ENCODE measurements at places on chromosomes 2 and 18.

DNA sequence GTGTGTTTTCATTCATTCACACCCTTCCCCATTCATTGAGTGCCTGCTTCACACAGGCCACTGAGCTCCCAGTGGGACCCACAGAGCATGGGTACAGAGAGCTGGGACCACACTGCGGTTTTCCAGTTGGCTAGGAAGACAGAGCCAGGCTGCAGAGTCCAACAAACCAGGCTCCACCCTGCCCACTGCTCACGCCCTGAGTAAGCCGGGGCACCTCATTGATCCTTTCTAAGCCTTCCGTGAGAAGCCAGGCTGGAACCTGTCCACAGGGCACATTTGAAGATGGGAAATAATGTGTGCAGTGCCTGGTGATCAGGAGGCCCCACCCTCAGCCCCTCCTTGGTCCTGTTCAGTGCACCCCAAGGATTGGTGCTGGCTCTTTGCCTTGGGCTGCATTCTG, 13.5 kb downstream of the KCNIP3 start:
- DNase-seq = no peak

DNA sequence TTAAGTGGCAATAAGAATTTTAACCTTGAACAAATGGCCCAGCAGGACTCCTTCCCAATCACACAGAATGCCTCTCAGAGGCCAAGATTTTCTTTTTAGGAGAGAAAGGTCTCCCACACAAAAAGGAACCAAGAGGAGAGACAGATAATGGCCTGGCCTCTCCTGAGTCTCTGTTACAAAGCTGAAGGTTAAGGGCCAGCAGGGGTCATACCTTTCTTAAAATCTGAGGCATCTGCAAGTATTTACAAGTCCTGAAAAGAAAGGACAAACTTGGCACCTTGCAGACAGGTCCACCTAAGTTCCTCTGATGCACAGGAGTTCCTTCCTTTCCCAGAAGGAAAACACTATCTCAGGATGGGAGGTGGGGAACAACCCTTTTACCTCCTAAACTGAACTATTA, 142.3 kb downstream of the TMEM163 start:
- DNase-seq = no peak

DNA sequence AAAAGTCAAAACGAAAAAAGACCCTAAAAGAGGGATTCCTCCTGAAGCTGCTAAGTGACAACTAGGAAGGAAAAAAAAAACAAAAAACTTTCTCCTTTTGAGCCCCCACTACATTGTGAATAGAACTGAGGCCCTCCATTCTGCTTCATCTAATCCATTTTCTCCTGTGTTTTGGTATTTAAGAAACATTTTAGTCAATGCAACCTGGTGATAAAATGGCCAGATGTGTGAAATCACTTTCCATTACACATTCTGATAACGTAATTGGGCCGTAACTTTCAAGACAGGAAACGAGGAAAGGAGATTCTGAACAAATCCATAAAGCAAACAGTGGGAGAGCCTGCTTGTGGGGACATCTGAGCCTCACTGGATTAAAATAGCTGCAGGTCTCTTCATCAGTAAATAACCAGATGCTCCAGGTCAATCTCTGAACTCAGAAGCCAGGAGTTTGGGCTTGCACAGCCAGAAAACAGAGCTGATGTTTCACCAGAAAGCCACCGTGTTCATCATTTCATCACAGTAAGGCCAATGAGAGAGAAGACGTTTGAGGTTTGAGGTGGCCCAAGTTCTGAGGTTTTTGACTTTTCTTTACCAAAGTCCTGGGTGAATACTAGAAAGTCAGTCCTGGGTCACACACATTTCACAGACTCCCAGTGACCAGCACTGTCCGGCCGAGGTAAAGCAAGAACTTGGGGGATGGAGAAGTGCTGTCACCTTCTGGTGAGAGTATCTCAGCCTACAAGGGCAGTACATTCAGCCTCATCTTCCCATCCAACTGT, 47.8 kb downstream of the TGFA start:
- no peak for DNase-seq

DNA sequence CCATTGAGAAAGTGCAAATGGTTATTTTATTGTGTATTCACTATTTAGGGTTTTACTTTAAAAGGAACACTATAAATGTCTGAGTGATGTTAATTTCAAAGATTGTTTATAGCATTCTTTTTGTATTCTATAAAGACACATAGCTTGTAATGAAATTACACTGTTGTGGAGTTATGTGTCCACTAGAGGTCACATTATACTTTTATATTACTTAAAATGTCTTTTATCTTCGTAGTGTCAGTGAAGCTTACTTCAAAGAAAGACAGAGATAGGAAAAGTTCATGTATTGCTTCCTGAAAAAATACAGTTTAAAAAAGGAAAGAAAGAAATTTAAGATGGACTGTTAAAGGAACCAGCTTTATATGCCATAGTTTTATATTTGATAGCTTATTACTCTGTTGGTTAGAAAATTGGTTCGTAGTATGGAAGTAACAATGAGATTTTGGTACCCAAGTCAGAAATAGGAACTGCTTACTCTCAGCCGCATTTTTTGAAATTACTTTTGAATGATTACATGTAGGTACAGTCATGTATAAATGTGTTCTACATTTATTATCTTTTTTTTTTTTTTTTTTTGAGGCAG, 20.5 kb downstream of the APLF start:
- DNase-seq = no peak

DNA sequence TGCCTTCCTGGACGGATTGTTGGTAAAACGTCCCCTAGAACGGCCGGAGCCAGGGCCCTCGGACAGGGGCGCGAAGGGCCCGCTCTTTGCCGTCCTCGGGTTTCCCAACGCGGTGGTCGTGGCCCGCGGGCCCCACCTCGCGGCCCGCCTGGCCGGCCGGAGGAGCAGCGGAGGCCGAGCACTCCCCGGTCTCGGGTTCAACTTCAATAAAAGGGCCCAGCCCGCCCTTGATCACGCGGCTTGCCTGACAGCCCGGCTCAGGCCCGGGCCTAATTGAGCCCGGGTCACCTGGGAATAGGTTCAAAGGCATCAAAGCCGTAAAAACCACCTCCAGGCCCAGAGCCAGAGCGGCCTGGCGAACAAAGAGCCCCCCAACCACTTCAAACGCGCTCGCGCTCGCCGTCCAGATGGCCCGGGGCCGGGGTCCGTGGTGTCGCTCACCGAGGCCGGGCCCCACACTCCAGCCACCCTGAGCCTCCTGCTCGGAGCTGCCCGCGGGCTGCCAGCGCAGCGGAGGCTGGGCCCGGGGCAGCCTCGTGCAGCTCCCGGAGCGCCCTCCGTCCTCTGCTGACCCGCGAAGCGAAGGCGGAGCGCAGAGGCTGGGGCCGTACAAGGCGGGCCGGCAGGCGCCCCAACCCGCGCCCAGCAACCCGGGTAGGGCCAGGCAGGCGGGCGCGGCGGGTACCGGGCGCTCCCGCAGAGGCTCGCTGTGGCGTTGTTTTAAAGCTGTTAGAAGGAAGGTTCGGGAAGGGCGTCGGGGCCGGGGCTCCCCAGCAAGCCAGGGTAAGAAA, 1.1 kb upstream of the TWIST2 start:
- DNase-seq = no peak

GRCh38 chr2:129934044-129934822, 45.2 kb upstream of the RAB6C start:
- DNase-seq = no peak

DNA sequence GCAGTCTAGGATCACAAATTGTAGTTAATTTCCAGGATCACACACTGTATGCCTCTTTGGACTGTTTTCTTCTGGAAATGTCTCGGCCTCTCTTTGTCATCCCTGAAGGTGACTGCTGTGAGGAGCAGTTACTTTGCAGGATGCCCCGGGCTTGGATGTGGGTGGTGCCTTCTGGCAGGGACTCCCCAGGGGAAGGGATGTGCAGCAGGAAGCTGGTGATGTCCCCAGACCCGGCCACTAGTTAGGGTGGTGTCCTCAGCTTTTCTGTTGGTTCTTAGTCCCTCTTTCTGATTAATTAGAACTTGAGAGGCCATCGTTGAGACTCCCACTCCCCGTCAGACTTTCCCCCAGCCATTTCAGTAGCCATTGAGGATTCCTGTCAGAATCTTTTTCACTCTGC, 286.6 kb upstream of the HDAC4 start:
- no peak for DNase-seq

DNA sequence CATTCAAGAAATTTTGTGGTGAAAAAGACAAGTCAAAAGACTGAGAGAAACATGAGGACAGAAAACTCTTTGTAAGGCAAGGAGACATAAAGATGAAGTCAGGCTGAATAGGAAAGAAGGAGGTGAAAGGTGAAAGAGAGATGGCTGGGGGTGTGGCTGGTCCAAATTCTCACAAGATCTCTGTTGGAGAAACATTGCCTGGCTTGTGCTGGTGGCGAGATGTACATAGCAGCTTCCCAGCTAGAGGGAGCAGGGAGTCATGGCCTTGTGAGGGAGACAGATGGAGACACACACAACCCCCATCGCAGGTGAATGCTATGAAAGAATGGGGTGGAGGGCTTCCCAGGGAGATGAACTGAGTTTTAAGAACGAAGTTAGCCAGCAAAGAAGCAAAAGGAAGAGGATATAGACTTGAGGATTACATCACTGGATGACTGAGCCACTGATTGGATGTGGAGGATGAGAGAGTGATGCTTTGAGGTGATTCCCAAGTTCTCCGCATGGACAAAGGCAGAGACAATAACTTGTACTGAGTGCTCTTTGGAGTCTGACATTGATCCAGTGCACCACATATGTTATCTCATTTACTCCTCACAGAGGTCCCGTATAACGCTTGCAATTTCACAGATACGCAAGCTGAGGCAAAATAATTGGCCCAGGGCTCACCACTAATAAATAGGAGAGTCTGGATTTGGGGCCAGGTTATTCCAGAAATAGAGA, 3.7 kb upstream of the EMX1 start:
- DNase-seq = no peak

DNA sequence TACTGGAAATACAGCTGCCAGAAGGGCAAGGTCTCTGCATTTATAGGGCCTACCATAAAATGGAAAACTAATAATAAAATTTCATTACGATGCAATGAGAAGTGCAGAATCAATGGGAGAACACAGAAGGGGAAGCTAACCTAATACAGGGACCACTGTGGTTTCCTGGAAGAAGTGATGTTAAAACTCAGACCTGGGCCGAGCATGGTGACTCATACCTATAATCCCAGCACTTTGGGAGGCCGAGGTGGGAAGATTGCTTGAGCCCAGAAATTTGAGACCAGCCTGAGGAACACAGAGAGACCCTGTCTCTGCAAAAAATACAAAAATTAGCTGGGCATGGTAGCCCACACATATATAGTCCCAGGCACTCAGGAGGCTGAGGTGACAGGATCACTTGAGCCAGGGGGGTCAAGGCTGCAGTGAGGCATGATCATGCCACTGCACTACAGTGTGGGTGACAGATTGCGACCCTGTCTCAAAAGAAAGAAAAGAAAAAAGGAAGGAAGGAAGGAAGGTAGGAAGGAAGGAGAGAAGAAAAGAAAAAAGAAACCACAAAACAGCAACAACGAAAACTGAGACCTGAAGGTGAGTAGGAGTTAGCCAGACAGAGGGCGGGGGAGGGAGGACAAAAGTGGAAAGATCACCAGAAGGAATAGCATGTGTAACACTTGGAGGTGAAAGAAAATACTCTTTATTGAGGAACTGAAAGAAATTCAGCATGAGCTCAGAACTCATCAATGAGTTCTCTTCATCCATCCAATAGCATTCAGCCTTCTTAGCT, 58.3 kb upstream of the DTNA start:
- no peak for DNase-seq

GRCh38 chr2:10536569-10537133, 88.5 kb upstream of the ODC1 start:
- DNase-seq = no peak

DNA sequence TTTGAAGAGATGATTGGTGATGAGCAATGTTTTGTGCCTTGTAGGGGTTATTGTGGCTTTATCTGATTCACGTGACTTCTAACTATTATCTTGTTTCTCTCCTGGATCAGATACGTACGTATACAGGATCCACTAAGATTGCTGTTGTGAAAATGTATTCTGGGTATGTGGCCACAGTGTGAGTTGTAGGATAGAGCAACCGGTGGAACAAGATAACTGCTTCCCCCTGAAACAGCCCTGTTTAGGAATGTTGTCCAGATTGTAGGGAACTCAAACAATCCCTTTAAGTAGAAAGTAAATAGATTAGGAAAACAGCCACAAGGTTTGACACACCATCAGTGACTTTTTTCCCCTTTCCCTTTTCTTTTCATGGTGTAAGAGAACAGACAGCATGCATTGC, 22.3 kb upstream of the MBOAT2 start:
- DNase-seq = no peak

DNA sequence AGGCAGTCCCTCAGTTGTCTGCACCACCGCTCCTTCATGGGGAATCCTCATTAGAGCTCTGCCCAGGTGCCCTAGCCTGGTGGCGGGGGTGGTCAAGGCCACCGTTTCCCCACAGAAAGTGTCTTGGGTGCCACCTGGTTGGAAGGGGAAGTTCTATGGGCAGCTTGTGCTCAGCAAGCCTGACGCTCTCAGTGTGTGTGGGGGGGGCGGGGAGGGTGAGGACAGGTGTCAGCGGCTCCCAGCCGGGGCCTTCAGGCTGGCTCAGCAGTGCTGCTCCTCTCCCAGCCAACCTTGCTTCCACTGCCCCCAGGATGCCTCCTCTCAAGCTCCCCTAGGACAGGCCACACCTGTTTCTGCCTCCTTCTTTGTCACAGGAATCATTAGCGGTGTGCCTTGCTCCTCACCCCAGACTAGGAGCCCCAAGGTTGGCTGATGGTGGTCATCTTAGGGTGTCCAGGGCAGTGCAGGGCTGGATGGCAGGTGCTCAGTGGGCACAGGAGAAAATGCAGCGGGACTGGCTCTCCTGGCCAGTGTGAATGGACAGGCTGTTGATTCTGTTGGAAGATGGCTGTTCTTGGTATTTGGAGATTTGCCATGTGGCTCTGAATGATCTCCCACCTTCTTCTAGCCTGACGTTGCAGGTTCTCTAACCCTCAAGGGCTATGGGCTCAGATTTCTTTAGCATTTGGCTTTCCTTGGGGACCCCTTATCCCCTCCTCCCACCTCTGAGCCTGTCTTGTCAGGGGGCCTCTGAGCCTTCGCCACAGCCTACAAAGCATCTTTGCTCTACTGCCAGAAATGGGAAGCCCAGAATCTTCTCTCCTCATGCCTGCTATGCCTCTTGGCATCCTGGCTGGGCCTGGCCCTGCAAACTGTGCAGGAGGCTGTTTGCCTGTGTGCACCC, 185.8 kb upstream of the HS6ST1 start:
- DNase-seq = no peak

DNA sequence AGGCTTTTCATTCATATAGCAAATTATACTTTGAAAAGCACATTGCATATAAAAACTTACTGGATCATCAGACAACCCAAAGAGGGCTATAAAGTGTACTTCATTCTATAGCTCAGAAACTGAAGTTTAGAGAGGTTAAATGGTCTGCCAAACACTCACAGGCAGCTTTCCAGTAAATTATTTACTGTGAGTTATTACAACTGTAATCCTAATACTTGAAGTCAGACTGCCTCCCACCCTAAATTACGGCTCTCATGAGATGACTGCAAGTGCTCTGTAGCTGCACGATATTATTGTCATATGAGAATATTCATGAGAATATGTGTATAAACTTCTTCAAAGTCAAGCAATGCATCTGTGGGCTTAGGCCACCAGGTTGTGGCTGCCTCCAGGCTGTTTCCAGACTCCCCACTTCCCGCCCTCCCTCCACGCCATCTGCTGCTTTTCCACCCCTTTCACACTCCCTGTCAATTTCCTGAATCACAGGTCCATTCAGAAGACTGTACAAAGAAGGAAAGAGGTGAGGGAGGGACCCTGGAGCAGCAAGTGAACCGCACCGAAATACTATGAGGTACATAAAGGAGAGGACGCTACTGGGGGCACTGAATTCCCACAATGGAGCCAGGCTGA, 111.1 kb upstream of the SPOPL start:
- no peak for DNase-seq

- DNase-seq = no peak
Measured at GRCh38 chr2:10424051-10424450, 24.1 kb downstream of the ODC1 start.
